Stimulated activated CD4-positive, alpha-beta T cell treated with anti-CD3 and anti-CD28 coated beads, Interleukin-1b, Interleukin-23, amount 100 ng/mL, for 48 hours (primary cell): ENCODE measurements at places on chromosomes 3 and 15.

DNA sequence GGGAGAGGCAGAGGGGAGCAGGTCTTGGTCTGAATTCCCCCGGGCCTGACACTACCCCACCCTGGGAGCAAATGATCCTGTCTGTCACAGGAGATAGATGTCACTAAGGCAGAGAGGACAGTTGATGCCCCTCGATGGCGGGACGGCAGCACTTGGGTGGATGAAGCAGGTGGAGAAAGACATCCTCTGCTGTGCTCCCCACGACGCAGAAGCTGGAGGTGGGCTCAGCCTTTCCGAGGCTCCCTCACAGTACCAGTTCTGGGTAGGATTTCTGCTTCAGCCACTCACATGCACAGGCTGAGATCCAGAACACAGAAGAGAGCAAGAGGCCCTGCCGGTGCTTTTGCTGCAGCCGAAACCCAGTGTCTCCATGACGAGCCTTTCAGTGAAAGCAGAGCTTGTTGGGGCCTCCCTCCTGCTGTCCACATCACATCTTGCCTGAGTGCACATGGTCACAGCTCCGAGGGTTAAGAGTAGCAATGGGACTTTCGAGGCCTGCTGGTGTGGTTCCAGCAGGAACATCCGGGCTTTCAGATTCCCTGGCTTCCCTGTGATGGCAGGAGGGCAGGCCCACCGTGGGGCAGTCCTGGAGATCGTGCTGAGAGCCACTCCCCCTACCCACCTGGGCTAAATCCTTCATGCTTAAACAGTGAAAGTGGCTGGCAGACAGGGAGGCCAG, 107.3 kb upstream of the PRR20G start:
- DNase-seq, result no peak

DNA sequence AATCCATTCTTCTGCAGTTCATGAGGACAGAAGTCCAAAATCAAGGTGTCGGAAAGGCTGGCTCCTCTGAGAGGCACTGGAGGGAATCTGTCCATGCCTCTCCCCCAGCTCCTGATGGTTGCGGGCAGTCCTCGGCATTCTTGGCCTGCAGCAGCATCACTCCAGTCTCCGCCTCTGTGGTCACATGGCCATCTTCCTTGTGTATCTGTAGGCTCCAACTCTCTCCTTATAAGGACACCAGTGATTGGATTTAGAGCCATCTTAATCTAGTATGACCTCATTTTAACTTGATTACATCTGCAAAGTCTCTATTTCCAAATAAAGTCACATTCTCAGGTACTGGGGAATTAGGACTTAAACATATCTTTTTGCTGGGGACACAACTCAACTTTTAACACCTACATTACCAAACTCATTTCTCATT, 56.0 kb upstream of the FLNB start:
- DNase-seq, result no peak

DNA sequence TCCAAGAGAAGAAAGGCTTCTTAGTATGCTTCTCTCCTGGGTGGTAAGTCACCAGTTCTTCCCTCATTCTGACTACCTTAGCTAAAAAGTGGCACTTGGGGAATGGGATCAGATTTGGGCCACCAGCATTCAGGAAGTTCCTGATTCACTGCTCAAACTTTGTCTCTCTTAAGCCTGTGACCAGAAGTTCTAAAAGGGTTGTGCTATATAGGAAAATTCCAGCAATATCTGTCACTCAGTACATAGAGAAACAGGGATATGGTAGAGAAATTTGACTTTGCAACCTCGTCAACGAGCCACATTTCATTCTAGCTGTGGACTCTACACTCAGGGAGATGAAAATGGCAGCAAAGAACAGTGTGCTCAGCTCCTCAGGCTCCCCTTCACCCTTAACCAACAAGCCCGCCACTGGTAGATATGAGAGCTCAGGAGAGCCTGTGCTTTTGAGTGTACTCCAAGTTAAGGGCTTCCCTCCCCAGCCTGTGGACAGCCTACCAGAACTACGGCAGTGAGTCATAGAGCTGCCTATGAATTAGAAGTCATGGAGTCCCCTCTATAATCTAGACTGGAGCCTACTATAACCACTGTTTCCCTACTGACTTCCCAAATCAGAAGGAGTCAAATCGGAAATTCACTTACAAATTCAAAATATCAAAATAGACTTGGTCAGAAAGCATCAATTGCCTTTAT, 52.6 kb upstream of the MYO5C start:
- DNase-seq, result no peak

- no peak for DNase-seq
These were observed 41.9 kb downstream of the AMOTL2 start for GRCh38 chr3:134332344-134332743.

GRCh38 chr15:57500979-57501576, 90.6 kb upstream of the MYZAP start:
- no peak for DNase-seq

DNA sequence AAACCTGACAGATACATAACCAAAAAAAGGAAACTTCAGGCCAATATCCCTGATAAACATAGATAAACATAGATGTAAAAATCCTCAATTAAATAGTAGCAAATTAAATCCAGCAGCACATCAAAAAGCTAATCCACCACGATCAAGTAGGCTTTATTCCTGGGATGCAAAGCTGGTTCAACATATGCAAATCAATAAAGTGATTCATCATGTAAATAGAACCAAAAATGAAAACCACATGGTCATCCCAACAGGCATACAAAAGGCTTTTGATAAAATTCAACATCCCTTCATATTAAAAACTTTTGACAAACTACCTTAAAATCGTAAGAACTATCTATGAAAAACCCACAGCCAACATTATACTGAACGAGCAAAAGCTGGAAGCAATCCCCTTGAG, 882.2 kb downstream of the NTRK3 start:
- DNase-seq, result no peak

- DNase-seq, result no peak
These were observed 547 bp downstream of the WNT7A start for GRCh38 chr3:13879102-13879945.
